ENCODE measurements at places on chromosomes 11 and 22.
A peak's percentile ranks its signal among the peaks of the same experiment; 100 is the strongest.

- DNase-seq, result no peak
Observed at GRCh38 chr11:128903248-128904061, 12.3 kb downstream of the KCNJ5 start.

GRCh38 chr22:50420015-50420414 is 54.8 kb downstream of the SBF1 start:
- DNase-seq, result no peak

GRCh38 chr22:35995772-35996171 is 32.9 kb downstream of the RBFOX2 start:
- no peak for DNase-seq

GRCh38 chr11:9687711-9688477 is 24.0 kb downstream of the SWAP70 start:
- DNase-seq, result no peak

DNA sequence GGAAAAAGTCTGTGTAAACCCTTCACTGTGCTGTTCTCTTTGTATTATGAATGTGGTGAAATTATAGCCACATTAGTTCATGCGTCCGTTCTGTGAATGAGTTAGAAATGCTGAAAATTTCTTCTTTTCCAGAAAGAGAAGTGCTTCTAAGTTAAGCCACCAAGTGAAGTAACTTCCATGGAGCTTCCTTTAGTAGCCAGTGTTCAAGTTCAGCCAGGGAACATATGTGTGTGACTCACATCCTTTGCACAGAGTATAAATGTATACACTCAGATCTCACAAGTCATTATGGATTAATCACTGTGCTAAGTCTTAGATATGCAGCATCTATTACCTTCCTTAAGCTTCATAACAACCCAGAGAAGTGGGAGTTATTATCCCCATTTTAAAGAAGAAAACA is 3.1 kb upstream of the MMP8 start:
- no peak for DNase-seq

DNA sequence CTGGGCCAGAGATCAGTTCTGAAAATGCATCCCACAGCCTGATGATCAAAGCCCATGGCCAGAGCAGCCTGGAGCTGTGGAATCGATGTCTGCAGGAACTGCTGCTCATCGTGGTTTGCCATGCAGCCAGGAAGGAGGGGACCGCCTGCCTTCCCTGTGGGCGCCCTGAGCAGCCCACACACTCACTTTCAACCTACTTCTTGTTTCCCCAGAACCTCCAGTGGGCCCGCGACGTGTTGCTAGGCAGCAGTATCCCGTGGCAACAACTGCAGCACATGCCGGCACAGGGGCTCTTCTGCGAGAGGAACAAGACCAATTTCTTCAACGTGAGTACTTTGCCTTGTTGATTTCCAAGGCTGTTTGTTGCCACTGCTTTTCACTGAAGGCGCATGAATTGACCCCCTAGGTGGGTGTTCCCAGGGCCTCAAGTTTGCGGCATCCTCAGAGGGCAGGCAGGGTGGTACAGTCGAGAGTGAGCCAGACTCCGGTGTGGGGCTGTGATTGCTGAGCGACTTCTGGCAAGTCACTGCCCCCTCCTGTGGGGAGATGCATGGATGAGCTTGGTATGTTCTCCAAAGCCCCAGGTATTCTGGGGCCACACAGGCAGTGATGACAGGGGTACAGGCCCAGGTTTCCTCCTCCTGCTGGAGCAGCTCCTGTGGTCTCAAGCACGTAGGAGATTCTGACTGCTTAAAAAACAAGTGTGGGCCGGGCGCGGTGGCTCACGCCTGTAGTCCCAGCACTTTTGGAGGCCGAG is 47.0 kb upstream of the SUSD2 start:
- DNase-seq, result peak; percentile 77

- no peak for DNase-seq
Observed at GRCh38 chr11:4066910-4067309, 27.7 kb upstream of the RRM1 start.

DNA sequence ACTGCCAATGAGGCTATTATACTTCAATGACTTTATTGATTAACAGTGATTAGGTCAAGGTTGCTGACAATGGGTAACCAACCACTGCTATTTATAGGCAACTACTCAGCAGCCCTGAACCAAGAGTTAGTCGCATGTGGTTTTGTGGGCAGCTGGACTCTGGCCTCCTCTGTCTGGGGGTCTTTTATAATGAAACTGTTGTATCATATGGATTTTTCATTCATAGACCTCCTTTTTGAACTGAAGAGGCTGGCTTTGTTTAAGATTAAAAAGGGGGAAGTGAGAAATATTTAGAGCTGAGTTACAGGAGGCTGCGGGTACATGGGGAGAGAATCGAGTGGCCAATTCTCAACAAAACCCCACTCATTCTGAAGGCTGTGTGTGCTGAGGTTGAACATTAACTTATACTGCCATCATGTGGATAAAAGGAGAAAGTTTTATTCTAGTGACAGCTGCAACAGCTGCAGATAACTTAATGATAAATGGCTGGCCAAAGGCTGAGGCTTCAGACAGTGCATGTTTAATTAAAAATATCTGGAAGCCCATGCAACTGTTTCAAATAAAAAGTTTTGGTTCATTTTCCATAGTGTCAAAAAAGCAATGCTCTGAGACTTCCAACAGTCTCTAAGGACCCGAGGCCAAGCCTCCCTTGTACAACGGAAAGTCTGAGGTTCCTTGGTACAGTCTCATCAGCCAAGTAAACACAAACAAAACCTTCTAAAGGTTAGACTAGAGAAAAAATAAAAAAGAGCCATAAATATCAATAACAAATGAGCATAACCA is 682.6 kb downstream of the KCNA4 start:
- no peak for DNase-seq

DNA sequence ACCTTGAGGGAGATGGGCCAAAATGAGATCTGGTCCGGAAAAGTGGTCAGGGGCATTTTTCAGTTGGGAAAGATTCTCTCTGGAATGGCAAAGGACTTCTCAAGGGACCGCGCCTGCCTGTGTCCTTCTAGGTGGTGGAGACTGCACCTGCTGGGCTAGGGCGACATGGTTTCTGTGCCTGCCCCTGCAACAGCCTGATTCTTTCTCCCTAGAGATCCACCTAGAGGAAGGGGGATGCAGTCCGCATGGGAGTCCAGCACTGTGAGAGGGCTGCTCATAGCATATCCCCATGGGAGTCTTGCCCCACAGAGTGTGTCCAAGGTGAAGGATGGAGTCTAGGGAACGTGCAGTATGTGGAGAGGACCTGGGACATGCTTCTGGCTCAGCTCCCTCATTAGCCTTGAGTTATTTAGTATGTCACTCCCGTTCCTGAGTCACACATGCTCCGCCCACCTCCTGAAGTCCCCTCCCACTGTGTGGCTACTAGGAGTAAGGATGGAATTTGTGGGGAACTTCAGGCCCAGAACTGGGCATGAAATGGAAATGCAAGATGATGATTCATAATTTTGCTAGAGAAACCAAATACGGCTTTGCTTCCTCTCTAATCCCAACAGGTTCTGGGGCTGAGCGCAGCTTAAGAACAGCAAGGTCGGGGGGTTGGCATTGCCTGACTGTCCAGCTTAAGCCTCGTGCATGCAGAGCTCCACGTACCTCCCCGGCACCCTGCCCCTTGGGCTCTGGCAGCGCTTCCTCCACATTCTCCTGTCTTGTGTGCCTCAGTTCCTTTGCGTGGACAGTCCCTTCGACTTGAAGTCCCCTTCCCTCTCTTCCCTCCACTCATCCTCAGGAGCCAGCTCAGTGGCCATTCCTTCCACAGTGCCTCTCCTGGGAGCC is 35.0 kb downstream of the GRIK4 start:
- DNase-seq, result no peak

GRCh38 chr11:95514416-95515110 is 275.0 kb downstream of the FAM76B start:
- no peak for DNase-seq

- DNase-seq, result no peak
Observed at GRCh38 chr11:69309631-69310280, 15.8 kb downstream of the MYEOV start.

GRCh38 chr11:61256710-61257482 is 15.9 kb downstream of the PGA5 start:
- no peak for DNase-seq

GRCh38 chr22:45620706-45621105 is 50.9 kb upstream of the ATXN10 start:
- DNase-seq, result no peak

DNA sequence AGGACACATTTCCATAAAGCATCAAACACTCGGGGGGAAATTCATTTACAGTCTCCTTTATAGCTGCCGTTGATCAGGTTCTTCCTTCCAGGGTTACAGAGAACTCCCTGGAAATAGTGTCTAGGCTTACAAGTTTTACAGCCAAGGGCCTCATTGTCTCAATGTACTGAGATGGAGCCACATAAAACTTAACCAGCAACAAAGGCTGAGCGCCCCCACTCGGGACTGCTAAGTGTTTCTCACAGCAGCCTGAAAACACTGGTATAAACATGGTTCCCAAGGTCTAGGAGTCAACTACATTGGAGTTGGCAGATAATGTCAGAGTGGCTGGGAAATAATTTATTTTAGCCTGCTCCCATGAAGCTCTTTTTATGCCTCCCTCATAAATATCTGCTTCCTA is 686.2 kb downstream of the OPCML start:
- DNase-seq, result no peak

GRCh38 chr11:133808393-133809140 is 36.7 kb downstream of the SPATA19 start:
- no peak for DNase-seq

- no peak for DNase-seq
Observed at GRCh38 chr11:74017631-74018030, 8.7 kb upstream of the UCP3 start.

All from stimulated activated CD4-positive, alpha-beta T cell treated with anti-CD3 and anti-CD28 coated beads, Interleukin-1b, Interleukin-23, amount 100 ng/mL, for 4 hours (primary cell).